Esophagus squamous epithelium (tissue), 5 donors: ENCODE measurements at places on chromosomes 4 and X. TPM values are rescaled to one million over a fixed set of nuclear protein-coding genes. Genes with fewer than 3 reads are reported as not detected.

DNA sequence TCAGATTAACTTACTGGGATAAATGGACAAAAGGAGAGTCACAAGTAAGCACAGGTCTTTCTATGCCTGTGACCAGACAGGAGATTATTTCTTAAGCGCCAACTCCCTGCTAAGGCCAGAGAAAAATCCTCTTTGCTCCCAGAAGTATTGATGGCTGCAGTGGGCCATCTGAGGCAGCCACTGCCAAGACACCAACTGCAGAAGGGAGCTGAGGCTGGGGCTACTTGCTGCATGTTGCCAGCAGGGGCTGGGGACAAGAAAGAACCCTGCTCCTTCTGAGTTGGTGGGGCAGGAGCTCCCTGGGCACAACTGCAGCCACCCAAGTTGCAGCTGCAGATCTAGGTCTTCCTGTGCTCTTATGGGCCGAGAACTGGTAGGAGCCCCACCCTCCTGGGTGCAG lies 1075.3 kb downstream of the PCDH18 start:
- no peak overlapping the region for H3K27ac ChIP-seq
- H3K4me3 ChIP-seq = no peak overlapping the region
- no peaks in the 10 kb centered on the region for H3K4me1 ChIP-seq
- H3K27me3 ChIP-seq = no peaks in the 10 kb centered on the region

CXCL10 gene
- 0.35 TPM for total RNA-seq

ARSJ gene
- total RNA-seq = 2.7 TPM

ZNF141 gene
- total RNA-seq = 7.2 TPM

SGCB gene
- total RNA-seq = 3.1 TPM
